CD8-positive, alpha-beta memory T cell (primary cell): ENCODE measurements at places on chromosomes 11 and 22.

DNA sequence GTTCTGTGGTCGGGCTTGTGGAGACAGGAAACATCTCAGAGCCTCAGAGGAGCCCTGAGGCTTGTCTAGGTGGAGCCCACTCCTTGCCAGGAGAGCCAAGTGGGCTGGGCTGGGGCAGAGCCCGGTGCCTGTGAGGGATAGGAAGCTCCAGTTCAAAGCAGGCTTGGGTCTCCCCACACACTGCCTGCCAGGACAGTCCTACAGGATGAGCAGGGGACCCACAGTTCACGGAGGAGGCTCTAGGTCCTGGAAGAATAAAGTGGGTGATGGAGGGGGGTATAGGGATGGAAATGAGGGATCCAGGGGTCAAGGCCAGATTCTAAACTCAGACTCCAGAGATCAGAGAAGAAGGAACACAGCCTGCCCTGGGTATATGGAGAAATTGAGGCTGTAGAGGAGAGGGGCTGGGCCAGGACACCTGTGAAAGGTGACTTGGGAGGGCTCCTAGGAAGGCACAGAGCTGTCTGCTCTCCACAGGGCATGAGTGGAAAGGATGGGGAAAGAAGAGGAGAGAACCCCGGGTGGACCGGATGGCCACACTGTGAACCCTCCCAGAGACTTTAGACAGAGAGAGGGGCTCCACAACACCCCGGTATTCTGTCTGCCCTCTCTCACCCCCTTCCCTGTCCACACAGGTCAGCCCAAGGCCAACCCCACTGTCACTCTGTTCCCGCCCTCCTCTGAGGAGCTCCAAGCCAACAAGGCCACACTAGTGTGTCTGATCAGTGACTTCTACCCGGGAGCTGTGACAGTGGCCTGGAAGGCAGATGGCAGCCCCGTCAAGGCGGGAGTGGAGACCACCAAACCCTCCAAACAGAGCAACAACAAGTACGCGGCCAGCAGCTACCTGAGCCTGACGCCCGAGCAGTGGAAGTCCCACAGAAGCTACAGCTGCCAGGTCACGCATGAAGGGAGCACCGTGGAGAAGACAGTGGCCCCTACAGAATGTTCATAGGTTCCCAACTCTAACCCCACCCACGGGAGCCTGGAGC, 7.4 kb downstream of the IGLL5 start:
- no peak overlapping the region for H3K27ac ChIP-seq
- no peak for DNase-seq
- no peaks in the 10 kb centered on the region for H3K36me3 ChIP-seq
- H3K4me1 ChIP-seq = no peaks in the 10 kb centered on the region

DNA sequence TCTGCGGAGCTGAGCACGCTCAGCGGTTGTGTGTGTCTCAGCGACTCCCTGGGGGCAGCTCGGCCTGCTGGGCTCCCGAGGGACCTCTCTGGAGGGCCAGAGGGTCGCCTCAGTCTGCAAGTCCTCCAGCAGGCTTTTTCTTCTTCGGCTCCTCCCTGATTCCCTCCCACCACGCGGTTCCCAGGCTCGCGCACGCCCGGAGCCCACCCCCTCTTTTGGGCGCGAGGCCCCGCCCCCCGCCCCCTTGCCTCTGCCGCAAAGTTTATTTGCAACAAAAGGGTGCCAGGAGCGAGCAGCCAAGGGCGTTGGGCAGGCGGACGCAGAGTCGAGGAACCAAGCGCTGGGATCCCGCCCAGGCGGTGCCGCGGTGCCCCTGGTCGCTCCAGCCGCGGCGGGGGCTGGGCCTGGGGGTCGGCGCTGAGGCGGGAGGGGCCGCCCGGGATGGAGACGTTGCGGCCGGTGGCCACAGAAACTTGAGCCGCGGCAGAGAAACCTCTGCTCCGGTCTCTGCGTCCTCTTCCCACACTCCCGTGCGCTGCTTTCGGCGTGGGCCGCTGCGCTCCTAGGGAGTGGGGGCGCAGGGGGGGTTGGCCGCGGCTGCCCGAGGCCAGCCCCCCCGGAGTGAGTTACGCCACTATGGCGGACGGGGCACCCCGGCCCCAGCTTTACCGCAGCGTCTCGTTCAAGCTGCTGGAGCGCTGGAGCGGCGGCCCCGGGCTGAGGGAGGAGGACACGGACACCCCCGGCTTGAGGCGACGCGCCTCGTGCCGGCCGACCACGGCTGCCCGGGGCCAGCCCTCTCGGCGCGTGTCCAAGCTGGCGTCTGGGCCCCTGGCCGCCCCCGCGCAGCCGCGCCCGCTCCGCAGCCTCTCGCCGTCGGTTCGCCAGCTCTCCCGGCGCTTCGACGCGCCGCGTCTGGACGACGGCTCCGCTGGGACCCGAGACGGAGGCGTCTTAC, at the start of gene ARHGEF17:
TSS of gene ARHGEF17 (plus strand) at position 274 of the 958 bp plus-strand sequence. CDS start at position 637, 363 bp downstream.
- H3K27ac ChIP-seq = peak within 1 kb of the TSS; percentile 25
- peaks cover 7% of the 10 kb centered on the region for H3K4me1 ChIP-seq
- peaks cover 5% of the 10 kb centered on the region for H3K27me3 ChIP-seq

DNA sequence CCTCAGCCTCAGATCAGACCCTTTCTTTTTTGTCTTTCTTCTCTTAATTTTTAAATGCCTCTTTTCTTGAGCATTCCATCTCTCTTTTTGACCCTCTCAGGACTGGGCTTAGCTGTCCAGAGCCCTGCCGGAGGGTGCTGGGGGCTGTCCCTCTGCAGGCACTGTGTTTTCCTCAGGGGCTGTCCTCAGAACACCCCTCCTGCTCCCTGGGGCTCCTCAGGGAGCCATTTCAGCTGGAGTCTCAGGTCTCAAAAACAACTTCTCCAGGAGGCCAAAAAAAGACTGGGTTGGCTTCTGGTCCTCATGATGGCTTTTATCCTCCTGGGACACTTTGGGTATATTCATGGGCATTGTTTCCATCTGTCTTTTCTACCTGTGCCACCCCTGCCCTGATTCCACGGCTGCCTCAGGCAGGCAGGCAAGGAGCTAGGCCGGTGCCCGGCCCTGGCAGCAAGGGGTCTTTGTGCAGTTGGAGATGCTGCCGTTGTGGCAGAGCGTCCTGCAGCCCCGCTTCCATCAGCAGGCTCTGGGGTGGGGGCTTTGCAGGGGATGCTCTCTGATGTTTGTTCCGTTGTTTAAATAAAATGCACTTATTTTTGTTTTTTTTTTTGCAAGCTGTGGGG, 85.1 kb downstream of the CEP164 start:
- H3K36me3 ChIP-seq = peaks cover 5% of the 10 kb centered on the region
- H3K4me1 ChIP-seq = no peaks in the 10 kb centered on the region
- no peak overlapping the region for H3K4me3 ChIP-seq
- no peak overlapping the region for H3K27ac ChIP-seq
- DNase-seq = no peak

- no peak overlapping the region for H3K27ac ChIP-seq
- H3K36me3 ChIP-seq = no peaks in the 10 kb centered on the region
- H3K4me1 ChIP-seq = no peaks in the 10 kb centered on the region
- H3K27me3 ChIP-seq = no peaks in the 10 kb centered on the region
These were observed 183.0 kb downstream of the IGLL1 start for GRCh38 chr22:23397008-23397612.

GRCh38 chr11:121214861-121215260, 77.7 kb upstream of the SC5D start:
- H3K4me1 ChIP-seq = no peaks in the 10 kb centered on the region
- no peak overlapping the region for H3K27ac ChIP-seq
- DNase-seq = no peak
- H3K27me3 ChIP-seq = no peaks in the 10 kb centered on the region
- no peaks in the 10 kb centered on the region for H3K36me3 ChIP-seq

GRCh38 chr11:90500922-90501568, 278.2 kb upstream of the CHORDC1 start:
- no peaks in the 10 kb centered on the region for H3K27me3 ChIP-seq
- no peaks in the 10 kb centered on the region for H3K36me3 ChIP-seq
- DNase-seq = no peak
- no peaks in the 10 kb centered on the region for H3K4me1 ChIP-seq
- no peak overlapping the region for H3K4me3 ChIP-seq

DNA sequence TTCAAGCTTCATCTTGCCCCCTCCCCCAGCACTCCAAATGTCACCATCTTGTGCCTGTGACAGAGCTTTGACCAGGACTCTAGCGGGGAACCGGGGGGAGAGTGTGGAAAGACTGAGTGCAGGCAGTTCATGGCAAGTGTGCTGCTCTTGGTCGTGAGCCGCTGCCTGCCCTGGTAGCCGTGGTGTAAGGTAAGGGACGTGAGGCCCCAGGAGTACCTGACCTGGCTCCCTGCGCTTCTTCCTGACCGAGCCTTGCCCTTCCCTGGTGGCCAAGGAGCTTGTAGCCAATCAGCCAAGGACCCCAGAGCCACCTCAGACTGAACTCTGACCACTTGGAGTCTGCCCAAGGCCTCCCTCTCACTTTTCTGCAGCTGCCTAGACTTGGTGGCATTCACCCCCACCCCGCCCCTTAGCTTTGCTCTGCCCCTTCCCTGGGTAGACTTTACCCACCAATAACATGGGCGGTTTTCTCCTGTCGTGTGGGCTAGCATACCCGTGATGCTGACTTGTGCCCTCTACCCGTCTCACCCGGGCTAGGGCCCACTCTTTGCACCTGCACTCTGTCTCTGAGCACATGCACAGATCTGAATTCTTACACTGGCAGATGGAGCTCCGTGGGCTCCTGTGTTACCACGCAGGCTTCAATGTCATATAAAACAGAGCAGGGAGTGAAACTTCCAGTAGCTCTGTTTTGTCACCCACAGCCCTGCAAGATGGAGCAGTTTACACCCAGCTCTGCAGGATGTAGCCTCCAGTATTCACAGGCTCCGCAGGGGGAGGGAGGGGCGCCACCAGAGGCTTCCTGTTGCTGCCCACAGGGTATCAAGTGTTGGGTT, 1.5 kb downstream of the DGKZ start:
- peaks cover 81% of the 10 kb centered on the region for H3K4me1 ChIP-seq
- H3K36me3 ChIP-seq = no peaks in the 10 kb centered on the region
- DNase-seq = peak; percentile 45
- no peaks in the 10 kb centered on the region for H3K27me3 ChIP-seq

DNA sequence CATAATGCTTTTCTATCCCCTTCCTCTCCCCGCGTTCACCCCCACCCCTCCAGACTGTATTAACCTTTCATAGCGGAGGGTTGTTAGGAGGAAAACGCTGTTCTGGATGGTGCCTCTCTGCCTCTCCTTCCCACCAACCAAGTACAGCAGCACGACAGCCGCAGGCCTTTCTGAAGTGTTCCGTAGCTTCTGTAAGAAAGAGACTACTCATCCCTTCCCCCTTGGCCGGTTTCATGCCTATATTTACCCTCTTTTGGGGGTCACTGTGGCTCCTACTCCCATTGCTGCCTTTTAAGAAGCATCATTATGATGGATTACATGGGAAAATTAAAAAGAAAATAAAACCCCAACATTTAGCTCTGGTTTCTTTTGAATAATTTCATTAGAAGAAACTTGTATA, 46.5 kb downstream of the ZBTB16 start:
- H3K4me1 ChIP-seq = peaks cover 29% of the 10 kb centered on the region
- no peaks in the 10 kb centered on the region for H3K27me3 ChIP-seq
- no peak for DNase-seq
- H3K4me3 ChIP-seq = no peak overlapping the region
- no peaks in the 10 kb centered on the region for H3K36me3 ChIP-seq

DNA sequence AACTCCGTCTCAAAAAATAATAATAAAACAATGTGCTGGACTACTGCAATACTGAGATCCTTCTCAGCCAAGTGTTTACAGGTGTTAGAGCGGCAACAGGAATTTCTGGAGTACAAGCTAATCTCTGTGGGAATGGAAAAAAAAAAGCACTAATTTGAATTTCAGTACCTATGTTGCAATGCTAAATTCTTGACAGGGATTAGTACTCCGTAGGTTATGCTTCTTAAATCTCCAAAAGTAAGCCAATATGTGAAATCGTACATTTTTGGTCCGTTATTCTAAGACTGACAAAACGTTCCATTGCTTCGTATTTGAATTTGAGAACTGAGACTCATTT, 1.1 kb downstream of the ATL3 start:
- H3K36me3 ChIP-seq = no peaks in the 10 kb centered on the region
- H3K4me1 ChIP-seq = peaks cover 24% of the 10 kb centered on the region
- peak overlapping the region; percentile 79 for H3K4me3 ChIP-seq
- no peak for DNase-seq
- H3K27ac ChIP-seq = peak overlapping the region; percentile 79

DNA sequence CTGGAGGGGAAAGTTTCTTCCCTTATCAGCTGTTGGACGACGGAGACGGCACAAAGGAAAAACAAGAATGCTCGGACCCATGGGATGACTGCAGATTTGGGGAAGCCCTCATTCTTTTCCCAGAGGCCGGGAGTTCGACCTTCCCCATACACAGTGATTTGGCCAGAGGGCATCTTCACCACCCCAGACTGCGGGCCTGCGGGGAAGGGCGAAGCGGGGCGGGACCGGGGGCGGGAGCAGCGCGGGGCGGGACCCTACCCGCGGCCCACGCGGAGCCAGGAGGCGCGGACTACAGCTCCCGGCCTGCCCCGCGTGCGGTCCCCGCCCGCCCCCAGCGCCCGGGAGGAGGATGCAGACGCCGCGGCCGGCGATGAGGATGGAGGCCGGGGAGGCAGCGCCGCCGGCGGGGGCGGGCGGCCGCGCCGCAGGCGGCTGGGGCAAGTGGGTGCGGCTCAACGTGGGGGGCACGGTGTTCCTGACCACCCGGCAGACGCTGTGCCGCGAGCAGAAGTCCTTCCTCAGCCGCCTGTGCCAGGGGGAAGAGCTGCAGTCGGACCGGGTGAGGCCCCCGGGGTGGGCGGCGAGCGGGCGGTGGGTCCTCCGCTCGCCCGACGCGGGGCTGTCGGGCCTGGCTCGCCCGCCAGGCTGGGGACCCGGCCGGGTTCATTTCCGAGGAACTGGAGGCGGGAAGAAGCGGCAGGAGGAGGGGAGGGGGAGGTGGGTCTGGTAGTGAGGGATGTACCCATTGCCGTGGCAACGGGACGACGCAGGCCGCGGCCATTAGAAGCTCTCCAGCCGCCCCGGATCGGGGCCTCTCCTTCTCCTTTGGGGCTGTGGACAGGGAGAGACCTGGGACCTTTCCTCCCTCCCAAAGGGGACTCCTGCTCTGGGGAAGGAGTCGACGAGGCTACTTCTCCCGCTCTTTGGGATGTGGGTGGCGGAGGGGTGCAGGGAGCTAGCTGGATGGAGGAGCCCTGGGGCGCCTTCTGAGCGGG, at the start of gene KCTD17:
TSS of gene KCTD17 (plus strand) at position 352 of the 995 bp plus-strand sequence. CDS start at position 371, 19 bp downstream.
- peak within 1 kb of the TSS; percentile 62 for H3K4me3 ChIP-seq
- peaks cover 11% of the 10 kb centered on the region for H3K36me3 ChIP-seq
- H3K27me3 ChIP-seq = no peaks in the 10 kb centered on the region
- no peak within 1 kb of the TSS for H3K27ac ChIP-seq
- peaks cover 10% of the 10 kb centered on the region for H3K4me1 ChIP-seq
